ENCODE measurements at places on chromosomes 4 and X.

GRCh38 chrX:43612400-43612799, 43.7 kb upstream of the MAOA start:
- no peak for DNase-seq

DNA sequence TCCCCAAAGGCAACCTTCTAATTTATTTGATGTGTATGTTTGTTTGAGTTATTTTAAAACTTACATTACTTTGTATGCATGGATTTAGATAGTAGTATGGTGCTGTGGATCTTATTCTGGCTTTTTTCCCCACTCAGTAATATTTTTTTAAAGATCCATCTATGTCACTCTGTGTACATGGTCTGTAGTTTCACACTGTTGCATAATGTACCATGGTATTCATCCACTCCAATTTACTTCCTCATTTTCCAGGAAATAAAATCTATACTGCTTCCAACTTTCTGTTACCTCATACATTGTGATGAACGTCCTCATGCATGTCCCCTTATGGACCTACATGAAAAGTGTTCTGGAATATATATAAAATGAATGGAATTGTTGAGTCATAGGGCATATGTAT, 17.6 kb downstream of the ARMCX2 start:
- DNase-seq, result no peak

- DNase-seq, result no peak
These were observed 1.1 kb upstream of the LCORL start for GRCh38 chr4:18022572-18023050.

GRCh38 chr4:182023469-182023868, 219.7 kb upstream of the TENM3 start:
- DNase-seq, result no peak

DNA sequence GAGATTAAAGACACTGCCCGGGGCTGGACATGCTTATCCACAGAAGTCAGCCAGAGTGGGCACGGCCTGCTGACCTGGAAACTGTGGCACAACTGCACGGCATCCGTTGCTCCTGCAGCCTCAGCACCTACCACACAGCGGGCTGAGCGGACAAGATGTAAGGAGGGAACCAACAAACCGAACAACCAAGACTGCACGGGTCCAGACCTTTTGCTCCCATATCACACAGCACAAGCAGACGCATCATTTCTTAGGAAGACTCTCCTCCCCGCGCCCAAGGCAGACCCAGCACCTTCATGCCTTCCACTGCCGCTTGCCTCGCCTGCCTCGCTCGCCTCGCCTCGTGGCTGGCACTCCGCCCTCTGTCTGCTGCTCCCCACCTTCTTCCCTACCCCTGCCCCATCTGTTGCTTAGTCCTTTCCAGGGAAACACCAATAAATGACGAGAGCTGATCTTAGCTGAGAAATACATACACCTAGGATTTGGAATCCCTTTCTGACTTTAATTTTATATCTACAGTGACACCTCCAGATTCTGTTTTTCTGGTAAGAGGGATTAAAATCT, 79.0 kb downstream of the AFAP1 start:
- no peak for DNase-seq

GRCh38 chrX:11531226-11531625, 134.5 kb downstream of the ARHGAP6 start:
- DNase-seq, result no peak

DNA sequence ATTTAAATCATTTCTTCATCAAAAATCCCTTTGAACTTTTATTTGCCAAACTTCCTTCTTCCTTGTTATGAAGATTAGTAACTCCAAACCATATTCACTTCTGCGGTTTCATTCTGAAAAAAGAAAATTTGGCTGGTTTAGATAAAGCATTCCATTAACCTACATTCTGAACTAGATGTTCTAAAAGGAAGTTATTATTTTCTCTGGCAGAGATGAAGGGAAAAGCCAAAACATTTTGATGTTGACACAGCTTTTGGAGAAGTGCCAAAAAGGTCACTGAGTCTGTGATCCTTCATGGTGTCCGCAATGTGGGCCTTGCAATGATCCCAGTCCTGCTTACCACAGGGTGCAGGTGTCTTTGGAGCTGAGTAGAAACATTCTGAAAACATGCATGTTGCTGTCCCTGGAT, 36.0 kb downstream of the CXCL8 start:
- no peak for DNase-seq

DNA sequence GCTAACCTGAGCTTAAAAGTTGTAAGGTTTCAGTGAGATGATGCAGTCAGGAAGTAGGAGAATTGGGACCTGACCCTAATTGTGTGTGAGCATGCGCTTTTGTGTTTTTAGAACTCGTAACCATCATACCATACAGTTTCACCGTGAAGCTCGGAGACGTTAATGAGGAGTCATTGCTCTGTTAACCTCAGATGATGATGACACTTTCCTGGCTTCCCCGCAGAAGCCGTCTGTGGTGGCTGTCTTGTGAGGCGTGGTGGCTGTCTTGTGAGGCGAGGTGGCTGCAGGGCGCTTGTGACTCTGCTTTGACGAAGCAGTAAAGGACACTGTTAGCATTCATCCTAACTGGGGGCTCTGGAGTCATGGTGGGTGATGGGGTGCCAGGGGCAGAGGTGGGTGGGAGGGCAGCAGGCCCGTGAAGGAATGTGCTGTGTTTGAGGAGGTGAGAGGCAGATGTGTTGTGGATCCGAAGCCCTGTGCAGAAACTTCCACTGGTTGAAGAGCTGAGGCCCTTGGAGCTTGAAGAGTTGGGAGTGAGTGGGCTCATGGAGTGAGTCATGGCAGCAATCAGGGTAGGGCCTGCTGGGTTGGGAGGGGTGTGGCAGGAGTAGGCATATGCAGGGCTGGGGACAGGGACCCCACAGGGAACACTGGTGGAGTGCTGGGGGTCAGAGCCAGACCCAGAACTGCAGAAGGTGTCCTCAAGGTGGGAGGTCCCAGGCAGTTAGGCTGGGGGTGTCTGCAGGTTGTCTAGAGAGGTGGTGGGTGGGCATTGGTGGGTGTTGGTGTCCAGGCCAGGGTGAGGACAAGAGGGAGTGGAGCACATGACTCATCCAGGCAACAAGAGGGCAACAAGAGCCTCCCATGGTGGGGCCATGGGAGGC, 57.4 kb downstream of the NSD2 start:
- DNase-seq, result no peak

- no peak for DNase-seq
These were observed 7.2 kb upstream of the IDS start for GRCh38 chrX:149512225-149512885.

DNA sequence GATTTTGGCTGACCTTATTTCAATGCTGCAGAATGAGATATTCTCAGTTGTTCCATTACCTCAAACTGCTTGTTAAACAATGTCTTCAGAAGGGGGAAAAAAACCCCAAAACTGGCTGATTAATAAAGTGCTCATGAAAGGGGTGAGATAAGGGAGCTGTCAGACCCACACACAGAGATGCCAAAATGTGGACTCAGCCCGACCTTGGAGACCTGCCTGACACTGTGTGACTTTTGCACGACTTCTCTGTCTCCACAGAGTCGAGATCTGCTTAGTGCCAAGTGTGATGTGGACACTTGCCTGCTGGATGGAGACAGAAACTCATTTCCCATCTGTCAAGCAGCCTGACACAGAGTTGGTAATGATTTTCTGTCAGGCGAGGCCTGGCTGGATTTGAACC, 31.5 kb downstream of the REELD1 start:
- no peak for DNase-seq

Measured in activated B cell treated with CpG ODN at 0.5 μM for 24 hours (primary cell).